ENCODE measurements at places on chromosomes 7 and 10.

DNA sequence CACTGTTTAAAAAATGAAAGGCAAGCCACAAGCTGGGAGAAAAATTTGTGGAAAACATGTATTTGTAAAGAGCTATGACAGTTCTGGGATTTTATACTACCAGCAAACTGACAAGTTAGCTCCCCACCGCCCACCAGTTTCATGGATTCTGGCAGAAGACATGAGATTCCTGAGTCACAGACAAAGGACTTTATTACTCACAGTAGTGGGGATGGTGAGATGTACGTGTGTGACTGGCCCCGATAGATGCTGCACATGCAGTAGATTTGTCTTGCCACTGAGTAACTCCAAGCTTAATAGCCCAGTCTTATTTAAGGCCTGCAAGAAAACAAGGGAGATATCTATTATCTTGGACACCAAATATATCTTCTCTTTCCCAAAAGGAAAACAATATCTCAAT, 281.7 kb downstream of the AHR start:
- no peak for DNase-seq

- DNase-seq, result no peak
Observed at GRCh38 chr7:81331061-81332018, 412.5 kb upstream of the SEMA3C start.

- peak; percentile 74 for DNase-seq
Observed at GRCh38 chr10:126670895-126671261, 385 bp upstream of the C10orf90 start.

DNA sequence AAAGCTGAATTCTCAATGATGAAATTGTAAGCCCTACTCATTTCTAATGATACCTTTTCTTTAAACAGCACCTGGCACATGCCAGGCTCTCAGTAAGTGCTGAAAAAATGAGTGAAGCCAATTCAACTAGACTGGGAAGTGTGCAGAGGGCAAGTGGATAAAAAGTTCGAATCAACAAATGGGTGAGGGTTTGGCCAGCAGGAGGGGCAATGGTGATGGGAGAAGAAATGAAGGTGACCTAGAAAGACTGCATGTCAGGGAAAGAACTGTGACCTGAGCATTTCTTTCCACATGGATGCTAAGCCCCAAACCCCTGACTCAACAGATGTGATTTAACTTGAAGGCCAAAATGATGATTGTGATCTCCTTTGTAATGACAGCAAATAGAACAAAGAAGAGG, 54.6 kb downstream of the DKK1 start:
- DNase-seq, result no peak

DNA sequence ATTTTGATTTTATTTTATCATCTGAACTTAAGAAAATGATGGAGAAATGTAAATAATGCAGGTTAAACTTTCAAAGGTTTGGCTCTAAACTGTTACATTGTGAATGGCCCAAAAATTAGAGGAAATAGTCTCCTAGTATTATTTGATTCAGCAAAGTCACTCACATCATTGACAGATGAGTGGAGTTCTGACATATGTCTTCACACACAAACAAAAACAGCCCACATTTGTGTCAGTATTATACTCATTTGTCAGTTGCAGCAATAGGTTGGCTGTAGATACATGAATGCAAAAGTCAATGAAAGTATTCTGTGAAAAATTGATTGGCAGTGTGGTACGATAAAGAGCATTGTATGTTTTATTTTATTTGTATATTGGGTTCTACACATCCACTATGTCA, 108.8 kb upstream of the BMPER start:
- DNase-seq, result no peak

DNA sequence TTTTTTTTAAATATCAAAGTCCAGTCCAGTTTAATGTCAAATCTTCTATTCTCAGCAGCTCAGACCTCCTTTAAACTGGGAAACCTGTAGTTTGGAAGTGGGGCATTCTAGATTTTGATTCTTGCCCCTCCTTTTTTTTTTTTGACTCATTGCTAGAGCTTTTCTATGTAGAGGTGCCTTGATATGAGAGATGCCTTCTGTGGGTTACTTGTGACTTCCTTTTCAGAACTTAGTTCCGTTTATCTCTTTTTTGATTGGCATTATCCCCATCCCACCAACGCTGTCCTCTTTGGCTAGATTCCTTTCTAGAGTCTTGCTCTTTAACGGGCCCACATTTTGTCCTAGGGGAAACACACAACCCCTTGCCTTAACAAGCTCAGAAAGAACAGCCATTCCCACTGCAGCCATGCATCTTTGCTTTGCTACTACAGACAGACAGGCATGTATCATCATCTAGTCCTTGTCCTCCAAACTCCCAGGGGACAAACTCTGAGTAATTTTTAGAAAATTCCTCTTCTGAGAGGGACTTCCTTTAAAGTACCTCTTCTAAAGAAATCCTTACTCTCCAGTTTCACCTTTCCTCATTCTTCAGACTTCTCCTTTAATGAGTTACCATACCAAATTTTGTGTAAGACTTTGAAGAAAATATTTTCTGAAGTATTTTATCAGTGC, 153.6 kb downstream of the PHF14 start:
- DNase-seq, result no peak

DNA sequence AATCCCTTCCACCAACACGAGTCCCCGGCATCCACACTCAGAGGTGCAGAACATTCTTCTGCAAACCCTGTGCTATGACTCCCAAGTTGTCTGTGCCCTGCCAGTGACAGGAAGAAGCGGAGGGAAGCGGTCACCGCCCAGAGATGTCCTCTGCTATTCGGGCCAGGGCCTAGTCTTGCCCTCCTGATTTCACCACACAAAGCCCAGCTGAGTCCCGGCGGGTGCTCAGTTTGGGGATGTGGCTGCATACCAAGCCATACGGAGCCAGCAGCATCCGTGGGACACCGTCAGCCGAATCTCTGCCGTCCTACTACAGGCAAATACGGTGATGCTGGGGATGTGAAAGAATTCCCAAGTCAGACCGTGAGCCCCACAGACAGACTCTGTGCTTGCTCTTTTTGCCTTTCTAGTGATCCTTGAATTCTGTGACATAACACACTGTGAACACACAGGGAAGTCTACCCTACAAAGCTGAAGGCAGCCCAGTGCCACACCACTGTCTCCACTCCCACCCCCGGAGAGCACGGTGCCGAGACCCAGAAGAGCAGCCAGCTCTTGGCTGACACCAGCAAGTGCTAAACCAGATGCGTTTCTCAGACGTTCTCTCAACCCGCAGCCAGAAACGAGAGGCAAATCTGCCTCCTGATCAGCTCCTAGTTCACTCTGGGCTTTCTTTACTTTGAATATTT, 2.0 kb downstream of the STK32C start:
- DNase-seq, result no peak

GRCh38 chr10:96259150-96259549, 12.2 kb downstream of the BLNK start:
- DNase-seq, result no peak

- DNase-seq, result no peak
Observed at GRCh38 chr10:126907423-126907970, 2.3 kb downstream of the DOCK1 start.

GRCh38 chr7:12553416-12553815, 17.1 kb upstream of the SCIN start:
- DNase-seq, result no peak

DNA sequence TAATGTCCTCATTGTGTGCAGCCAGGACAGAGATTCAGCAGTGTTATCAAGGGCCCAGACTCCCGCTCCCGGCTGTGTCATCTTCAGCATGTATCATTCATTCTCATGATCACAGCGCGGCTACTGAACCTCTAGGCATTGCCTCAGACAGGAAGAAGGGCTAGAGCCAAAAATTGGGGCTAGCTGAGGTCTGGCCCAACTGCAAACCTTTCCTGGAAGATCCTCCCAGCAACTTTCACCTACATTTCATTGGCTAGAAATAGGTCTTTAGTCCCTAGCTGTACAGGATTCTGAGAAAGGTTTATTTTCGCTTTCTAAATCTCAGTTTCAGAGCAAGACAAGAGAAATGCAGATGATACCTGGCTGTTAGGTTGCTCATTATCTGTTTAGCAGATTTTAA, 81.9 kb downstream of the CREM start:
- DNase-seq, result peak; percentile 30

- DNase-seq, result no peak
Observed at GRCh38 chr7:2143981-2144595, 88.7 kb downstream of the MAD1L1 start.

- no peak for DNase-seq
Observed at GRCh38 chr7:43396187-43396740, 186.6 kb upstream of the STK17A start.

DNA sequence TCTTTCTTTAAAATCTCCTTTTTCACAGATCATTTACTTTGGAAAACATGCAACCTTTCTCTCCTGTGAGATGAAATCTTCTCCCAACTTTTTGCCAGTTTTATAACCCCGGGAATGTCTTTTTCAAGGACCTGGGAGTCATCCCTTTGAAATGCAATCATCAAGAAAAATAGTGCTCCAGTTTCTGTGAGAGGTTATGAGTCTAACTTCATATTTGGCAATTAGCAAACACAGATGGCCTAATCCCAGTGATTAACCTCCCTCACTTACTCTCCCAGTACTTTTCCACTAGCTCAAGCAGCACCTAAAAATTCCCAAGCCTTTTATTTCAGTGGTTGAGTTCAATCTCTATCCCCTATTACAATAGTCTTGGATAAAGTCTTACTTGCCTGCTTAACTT, 185.8 kb upstream of the TMEM106B start:
- no peak for DNase-seq

- DNase-seq, result no peak
Observed at GRCh38 chr7:115511330-115511729, 519.2 kb downstream of the TFEC start.

DNA sequence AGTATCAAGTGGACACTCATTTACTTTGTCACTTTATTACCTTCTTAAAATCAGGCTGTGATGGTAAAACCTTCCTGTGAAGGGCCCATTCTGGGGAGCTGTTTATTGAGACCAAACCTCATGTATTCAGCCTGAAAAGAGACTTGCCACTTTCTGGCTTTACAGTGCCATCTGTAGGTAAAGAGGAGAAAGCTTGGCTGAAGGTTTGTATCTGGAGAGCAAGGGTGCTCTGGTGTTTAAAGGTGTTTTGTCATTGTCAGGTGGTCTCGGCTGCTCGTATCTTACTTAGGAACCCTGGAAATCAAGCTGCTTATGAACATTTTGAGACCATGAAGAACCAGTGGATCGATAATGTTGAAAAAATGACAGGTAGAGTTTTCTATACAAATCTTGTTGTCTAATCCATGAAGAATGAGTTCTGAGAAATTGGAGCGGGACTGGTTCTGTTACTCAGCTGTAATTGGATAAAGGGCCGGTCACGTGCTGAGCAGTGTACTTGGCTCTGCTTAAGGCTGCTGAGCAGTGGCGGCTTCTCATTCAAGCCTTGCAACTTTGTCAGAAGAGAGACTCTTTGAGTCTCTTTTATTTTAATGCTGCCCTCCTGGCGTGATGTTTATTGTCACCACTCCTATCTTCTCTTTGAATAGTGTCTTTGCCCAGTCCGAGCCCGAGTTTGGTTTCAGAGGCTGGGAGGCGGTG, 46.9 kb downstream of the AP3M1 start:
- peak; percentile 5 for DNase-seq

DNA sequence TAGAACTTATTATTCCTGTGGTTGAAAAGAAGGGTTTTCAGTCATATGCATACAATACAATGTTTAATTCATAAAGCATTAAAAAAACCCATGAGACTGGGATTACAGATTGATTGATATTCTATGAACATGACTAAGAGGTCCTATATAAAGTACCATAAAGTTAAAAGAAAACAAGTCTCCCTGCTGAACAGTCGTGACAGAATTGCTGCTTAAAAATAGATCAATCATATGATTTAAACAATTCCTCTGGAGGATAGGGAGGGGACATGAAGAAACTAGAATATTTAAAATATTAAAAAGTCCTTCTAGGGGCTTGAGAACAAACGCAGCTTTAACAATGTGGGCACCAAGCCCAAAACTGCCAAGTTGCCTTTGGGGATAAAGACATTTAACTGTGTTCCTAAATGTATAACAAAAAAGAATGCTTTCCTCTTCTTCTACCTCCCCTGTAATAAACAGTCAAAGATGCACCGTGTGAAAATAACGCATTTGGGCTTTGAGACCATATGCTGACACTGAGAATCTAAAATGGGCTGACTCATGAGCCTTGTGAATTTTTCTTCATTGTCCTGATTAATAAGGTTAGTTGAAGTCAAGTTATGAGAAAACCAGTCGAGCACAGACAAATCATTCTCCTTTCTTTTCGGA, 25.8 kb downstream of the TWIST1 start:
- DNase-seq, result no peak

GRCh38 chr10:121998462-121998861, 9.5 kb downstream of the TACC2 start:
- DNase-seq, result no peak

DNA sequence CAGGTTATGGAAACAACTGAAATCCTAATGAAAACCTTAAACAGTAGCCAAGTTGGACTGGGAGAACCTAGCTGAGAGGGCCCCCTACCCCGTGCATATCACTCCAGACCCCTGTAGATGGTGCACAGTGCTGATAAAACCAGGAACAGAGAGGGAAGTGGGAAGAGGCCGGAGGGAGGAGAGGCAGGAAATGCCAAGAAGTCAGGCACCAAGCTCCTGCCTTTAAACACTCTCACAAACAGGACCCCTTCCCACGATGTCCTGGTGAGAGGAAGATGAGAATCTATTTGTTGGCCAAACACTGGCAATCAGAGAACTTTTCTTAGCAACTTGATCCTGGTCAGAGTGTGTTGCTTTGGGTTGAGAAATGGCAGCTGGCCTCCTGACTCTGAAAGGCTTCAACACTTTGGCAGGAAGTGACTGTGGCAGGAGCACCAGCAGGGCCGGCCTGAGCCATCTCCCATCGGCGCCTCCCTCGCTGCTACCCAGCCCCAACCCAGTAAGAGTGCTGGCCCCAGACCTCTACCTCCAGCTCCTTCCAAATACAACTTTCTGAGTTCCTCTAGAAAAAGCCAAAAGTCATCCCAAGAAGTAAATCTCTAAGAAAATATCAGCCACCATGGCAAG, 39.5 kb downstream of the GSDME start:
- no peak for DNase-seq

- no peak for DNase-seq
Observed at GRCh38 chr10:30117812-30118501, 58.6 kb upstream of the JCAD start.

- DNase-seq, result no peak
Observed at GRCh38 chr10:85593226-85593772, 773.3 kb downstream of the GRID1 start.

DNA sequence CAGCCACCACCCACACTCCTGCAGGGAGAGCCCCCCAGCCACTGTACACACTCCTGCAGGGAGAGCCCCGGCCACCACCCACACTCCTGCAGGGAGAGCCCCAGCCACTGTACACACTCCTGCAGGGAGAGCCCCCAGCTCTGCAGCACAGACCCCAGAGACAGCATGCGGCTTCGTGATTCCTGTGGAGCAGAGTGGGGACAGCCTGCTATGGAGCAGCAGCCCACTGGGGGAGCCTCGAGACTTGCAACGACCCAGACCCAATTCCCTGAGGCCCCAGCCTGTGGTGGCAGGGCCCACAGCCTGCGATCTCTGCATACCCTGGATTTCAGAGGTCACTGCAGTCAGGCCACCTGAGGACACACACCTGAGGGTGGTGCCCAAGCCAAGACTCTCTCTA, 523.1 kb downstream of the DNAJB6 start:
- DNase-seq, result no peak
